Stomach (tissue), 19 donors: ENCODE measurements at places on chromosomes 13 and 19.

DNA sequence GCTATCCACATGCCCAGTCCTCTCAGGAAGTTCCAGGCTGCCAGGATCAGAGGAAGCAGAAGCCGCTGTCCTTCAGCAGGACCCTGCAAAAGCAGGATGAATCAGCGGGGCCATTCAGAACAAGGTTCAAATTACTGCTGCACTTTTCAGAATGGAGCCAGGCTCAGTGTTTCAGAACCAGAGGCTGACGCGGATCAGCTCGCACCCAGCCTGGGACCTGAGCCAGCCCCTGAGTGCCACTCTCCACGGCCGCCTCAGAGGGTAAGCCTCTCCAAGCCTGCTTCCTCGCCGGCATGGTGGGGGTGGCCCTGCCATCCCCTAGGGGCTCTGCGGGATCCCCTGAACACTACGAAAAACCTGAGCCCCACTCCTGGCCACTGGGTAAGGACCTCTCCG, 24.7 kb downstream of the RASA3 start:
- no peak overlapping the region for H3K4me3 ChIP-seq
- no peaks in the 10 kb centered on the region for H3K27me3 ChIP-seq
- H3K4me1 ChIP-seq: peaks cover 7% of the 10 kb centered on the region

- H3K4me1 ChIP-seq: no peaks in the 10 kb centered on the region
- no peak for DNase-seq
- no peaks in the 10 kb centered on the region for H3K36me3 ChIP-seq
- H3K27ac ChIP-seq: no peak overlapping the region
Observed at GRCh38 chr13:58087566-58087965, 456.0 kb downstream of the PCDH17 start.

- H3K36me3 ChIP-seq: no peaks in the 10 kb centered on the region
- no peak for DNase-seq
- no peaks in the 10 kb centered on the region for H3K27me3 ChIP-seq
- H3K4me1 ChIP-seq: peaks cover 12% of the 10 kb centered on the region
Observed at GRCh38 chr13:44359983-44360375, 13.6 kb upstream of the SERP2 start.

GRCh38 chr13:90120026-90120425, 1227.5 kb upstream of the MIR17HG start:
- no peak overlapping the region for H3K27ac ChIP-seq
- no peak overlapping the region for H3K4me3 ChIP-seq
- H3K4me1 ChIP-seq: no peaks in the 10 kb centered on the region
- H3K36me3 ChIP-seq: no peaks in the 10 kb centered on the region
- no peaks in the 10 kb centered on the region for H3K27me3 ChIP-seq
- no peak for DNase-seq

DNA sequence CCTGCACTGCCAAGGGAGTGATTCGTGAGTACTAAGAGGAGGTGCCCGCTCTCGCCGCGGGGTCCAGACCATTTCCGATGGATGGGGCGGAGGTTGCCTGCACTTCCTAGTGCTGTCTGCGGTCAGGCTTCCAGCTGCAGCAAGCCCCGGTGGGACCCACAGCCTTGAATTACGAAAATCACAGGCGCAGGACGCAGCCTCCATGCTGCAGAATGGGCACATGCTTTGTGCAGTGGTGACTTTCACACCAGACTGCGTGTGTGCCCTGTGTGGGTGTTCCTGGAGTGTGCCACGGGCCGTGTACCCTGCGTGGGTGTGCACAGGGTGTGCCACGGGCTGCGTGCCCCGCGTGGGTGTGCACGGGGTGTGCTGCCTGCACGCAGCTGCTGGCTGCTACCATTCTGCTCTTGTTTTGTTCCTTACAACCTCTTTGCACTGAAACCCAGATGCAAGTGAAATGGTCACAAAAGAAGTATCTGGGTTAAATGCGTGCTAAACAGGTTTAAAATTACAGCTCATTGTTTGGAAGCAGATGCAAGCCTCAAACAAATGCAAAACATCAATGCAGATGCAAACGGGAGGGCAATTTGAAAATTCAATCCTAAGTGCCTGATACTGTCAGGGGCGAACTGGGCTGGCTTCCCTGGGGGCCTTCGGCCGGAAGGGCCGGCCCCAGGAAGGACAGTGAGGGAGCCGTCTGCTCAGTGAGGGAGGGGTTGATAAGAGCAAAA, 221.2 kb upstream of the SOX1 start:
- no peaks in the 10 kb centered on the region for H3K27me3 ChIP-seq
- H3K36me3 ChIP-seq: no peaks in the 10 kb centered on the region
- H3K4me3 ChIP-seq: no peak overlapping the region
- no peak for DNase-seq
